ENCODE measurements at places on chromosomes 5 and 9.
A peak's percentile ranks its signal among the peaks of the same experiment; 100 is the strongest.

DNA sequence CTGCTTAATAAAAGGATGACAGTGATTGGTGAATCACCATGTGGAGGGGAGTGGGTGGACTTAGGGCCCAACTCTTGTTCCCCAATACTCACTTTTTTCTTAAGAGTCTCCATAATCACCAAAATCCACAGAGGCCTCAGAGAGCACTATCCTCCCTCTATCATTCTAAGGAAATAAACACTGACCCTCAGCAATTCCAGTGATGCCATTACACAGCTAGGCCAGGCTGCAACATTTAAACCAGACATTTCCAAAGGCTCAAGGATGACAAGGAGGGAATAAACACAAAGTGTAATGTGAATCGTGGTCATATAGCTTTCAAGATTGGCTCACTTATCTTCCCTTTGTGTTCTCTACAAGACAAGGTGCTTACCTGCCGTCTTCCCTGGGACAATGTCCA lies 2.4 kb upstream of the ARSI start:
- DNase-seq, result no peak

GRCh38 chr9:121871431-121872025 lies 220.1 kb downstream of the DAB2IP start:
- no peak for DNase-seq

- peak; percentile 84 for DNase-seq
These were observed 133.9 kb downstream of the FSTL4 start for GRCh38 chr5:133478199-133478985.

DNA sequence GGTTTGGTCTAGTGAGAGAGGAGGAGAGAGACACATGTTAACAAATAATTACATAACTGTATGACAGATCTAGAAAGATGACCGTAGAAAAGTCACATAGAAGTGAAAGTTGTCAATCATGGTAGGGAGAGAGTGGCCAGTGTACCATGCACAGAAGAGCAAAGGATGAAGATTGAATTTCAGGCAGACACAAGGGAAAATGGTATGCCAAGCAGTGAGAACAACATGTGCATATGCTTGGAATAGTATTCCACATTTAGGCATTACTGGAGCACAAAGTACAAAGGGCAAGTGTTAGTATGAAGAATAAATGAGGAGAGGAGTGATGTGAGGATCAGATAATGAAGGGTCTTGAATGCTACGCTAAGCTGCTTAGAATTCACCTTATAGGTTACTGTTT lies 20.3 kb downstream of the GRIN3A start:
- no peak for DNase-seq

DNA sequence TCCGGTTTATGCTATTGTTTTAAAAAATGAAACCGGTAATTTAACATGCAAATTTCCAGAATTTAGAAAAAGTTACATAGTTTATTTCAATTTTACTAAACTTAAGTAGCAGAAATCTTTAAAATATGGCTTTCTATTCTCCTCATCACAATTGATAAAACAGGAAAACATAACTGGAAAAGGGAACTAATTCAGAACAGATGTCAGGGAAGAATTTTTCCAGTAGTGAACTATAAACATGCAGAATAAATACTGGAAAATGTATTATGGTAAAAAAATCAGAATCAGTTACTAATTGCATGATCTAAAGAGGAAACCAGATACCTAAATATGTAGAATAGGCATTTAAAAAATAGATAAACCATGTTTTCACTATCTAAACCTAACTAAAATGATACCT lies 7.3 kb upstream of the NR4A3 start:
- DNase-seq, result no peak

DNA sequence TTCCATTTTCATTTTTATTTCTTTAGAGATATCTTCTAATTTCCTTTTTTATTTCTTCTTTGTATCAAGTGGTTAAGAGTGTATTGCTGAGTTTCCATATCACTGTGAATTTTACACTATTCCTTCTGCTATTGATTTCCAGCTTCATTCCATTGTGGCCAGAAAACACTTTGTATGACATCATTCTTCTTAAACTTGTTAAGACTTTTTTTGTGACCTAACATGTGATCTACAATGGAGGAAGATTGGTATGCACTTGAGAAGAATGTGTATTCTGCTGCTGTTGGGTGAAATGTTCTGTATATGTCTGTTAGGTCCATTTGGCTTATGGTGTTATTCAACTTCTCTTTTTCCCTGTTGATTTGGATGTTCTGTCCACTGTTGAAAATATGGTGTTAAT lies 274.2 kb upstream of the PUM3 start:
- no peak for DNase-seq

DNA sequence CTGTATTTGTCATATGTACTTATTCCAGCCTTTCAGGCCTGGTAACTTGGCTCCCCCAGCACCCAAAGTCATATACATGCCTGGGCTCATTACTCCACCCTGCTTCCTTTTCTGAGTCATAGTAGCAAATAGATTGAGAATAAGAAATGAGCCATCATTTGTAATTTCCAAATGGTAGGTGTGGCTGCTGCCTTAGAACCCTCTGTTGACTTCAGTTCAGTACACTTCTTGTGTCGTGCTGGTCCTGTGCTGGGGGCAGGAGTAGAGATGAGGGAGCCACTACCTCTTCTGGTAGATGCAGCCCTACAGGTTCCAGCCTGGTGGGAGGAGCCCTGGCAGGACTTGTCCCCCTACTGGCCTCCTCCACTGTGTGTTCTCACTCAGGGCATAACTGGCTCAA lies 11.1 kb downstream of the GM2A start:
- no peak for DNase-seq

DNA sequence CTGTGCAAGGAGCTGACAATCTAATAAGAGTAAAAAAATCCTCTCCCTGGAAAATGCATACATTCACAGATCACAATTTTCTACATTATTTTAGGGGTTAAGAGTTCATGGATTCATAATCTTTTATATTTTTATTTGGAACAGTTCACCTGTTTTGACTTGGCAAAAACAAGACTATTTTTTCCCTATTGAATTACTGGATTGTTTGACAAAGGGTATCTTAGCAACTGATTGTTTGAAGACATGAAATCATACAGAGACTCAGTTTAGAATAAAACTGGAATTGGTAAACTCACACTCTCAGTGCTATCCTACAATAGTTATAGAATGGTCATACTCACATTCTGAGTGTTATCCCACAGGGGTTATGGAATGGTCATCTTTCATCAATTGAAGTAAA lies 358.2 kb upstream of the PTGER4 start:
- DNase-seq, result no peak

DNA sequence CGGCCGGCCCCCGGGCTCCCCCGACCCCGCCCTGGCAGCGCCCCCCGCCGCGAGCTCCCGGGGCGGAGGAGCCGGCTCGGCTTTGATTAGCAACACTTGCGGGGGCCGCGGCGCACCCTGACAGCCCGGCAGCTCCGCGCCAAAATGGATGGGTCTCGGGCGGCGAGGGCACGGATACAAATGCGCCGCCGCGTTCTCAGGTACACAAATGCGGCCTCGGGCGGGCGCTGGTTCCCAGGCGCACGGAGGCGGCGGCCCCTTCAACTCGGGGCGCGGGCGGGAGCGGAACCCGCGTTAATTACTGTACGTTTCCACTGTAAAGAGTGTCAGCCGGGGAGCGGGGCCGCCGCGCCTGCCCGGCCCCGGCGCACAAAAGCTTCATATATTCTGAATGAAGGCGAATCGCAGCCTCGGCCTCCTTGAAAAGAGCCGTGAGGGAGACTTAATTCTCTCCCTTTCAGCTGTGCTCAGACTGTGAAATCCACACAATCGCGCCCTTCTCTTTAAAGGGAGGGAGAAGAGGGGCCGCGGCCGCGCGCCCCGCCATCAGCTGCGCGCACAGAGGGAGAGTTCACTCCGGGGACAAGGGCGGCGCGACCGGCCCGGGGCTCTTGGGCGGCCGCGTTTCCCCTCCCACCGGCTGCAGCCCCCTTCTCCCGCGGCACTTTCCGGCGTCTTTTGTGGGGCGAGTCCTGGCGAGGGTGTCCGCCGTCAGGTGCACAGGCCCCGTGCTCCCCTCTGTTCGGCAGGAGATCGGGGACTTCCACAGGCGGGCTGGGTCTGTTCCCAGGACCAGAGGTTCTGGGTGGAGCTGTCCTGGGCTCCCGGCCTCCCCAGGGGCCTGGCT lies 27.0 kb downstream of the MSX2 start:
- peak; percentile 89 for DNase-seq

- no peak for DNase-seq
These were observed 16.7 kb upstream of the AKNA start for GRCh38 chr9:114404531-114404930.

DNA sequence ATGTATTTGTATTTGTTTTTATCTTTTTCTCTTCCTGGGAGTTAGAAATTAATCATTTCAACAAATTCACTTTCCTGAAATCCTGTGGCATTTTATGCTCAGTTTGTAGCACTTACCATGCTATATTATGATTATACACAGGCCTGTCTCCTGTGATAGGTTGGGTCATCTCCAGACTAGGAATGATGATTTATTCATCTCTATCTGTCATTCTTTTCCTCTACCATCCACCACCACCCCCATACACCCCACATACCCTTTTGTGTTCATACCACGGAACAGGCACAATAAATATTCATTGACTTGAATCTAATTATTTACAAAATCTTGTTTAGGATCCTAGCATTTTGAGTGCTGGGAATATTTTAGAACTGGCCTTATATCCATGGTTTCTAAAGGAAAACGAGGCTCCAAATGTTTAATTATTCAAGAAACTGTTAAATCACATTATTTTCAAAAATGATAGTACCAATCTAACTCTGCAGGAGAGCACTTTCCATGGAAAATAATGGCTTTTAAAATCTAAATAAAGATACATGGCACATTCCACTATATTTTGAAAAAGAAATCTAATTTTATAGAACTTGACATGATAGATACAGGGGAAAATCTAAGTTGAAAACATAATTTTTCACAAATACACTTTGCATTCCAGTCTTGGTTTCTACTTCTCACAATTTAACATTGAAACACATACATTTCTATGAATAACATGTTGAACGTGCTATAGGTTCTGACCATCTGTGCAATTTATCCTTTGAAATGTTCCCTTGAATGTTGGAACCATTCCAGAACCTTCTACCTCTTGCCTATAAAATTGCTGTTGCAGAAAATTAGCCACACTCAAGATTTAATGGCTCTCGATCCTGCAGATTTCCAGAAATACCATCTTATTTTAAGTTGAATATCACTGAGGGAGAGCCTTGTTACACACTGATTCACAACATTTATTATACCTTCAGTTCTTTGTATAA lies 89.3 kb downstream of the STARD4 start:
- DNase-seq, result peak; percentile 12

DNA sequence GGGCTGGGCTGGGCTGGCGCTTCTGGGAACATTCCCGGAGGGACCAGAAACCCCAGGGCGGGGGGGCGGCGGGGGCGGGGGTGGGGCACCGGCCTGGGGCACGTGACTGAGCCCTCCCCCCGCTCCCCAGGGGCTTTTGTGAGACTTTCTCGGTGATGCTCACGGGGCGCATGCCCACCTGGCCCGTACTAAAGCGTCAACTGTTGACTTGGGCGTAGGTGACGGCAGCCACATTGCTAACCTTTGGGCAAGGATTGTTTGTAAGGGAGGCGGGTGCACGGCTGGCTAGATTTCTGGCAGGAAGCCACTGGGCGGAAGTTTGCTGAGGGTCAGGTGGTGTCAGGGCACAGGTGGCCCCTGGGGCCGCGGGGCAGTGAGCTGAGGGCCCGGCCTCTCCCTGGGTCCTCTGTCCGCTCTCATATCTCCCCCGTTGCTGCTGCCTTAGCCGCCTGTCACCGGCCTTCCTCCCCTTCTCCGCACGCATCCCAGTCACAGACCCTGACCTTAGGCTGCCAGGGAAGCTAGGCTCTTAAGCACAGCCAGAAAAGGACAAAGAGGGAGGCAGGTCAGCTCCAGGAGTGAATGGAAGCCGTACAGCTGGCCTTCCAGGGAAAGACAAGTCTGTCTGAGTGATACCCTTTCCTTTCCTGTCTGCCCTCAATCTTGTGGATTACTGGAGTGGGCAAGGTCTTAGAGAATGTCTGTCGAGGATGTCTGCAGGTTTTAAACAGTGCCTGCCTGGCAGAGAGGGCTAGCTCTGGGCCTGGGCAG lies 812 bp downstream of the CACFD1 start:
- DNase-seq, result peak; percentile 79

GRCh38 chr9:134502266-134502791 lies 139.3 kb upstream of the COL5A1 start:
- DNase-seq, result no peak

- peak; percentile 33 for DNase-seq
These were observed 132.3 kb upstream of the SLIT3 start for GRCh38 chr5:169433221-169433651.

- no peak for DNase-seq
These were observed 172.9 kb upstream of the PPP1R26 start for GRCh38 chr9:135306699-135307098.

DNA sequence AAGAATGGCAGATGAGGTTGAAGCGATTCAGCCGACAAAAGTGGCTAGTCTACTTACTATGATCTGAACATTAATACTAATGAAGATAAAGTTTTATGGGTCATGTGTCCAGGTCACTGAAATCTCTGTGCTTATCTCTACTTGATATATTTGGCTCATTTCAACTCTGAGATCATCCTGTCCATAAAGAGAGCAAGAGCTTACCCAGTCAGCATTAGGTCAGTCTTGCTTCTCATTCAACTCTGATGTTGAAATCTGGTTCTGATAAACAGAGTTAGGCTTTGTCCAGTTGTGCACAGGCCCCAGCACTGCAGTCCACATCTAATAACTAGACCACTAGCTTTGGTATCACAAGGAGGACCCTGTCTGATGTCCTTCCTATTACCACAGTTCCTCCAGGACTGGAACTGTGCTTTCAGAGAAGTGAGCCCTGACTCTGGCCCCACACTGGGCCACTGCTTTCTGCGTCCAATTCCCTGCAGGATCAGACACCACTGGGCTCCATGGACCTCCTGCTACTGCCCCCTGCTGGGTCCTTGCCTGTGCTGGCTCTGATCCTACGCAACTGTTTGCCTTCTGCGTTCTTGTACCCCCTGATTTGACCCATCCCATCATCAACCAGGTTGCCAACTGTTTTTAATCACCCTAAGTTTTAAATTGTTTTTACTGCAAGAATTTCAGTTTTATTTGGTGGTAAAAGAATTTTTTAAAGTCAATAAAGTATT lies 23.7 kb upstream of the FAM120A start:
- DNase-seq, result no peak

DNA sequence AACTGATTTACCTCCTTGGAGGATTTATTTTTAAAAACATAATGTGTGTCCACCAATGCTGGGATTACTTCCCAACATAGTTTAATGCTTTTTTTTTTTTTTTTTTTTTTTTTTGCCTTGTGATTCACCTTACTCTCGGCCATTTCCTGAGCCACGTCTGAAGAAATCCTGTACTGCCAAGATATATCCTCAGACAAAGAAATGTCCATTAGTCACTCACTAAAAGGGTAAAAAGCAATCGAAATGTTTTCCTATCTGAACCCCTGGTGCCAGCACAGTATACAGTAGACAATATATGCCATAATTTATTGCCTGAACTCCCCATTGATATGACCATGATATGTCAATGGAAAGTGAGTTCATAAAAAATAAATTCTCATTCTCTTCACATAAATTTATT lies 344.1 kb downstream of the BNC2 start:
- no peak for DNase-seq

Measured in eye (tissue), 1 donor.